ENCODE measurements at places on chromosomes 5 and 9. TPM values are rescaled to one million over a fixed set of nuclear protein-coding genes. Genes with fewer than 3 reads are reported as not detected.
A peak's percentile ranks its signal among the peaks of the same experiment; 100 is the strongest.

Gene IL33
- 11.9 TPM for polyA plus RNA-seq

Gene FOXE1
- not detected for polyA plus RNA-seq

Gene NUTM2G
- 0.53 TPM for polyA plus RNA-seq

Gene CDH6
- polyA plus RNA-seq, result 66.2 TPM

Gene TRPM6
- polyA plus RNA-seq, result 0.69 TPM

Gene GABRA1
- not detected for polyA plus RNA-seq

Gene GGTA1
- polyA plus RNA-seq, result 6.7 TPM

Gene SLCO6A1
- polyA plus RNA-seq, result not detected

Gene F2RL1
- polyA plus RNA-seq, result 44.5 TPM

Gene DBH
- 0.83 TPM for polyA plus RNA-seq

Gene PHYHD1
- polyA plus RNA-seq, result 58.8 TPM

Gene SOWAHA
- polyA plus RNA-seq, result 5.1 TPM

Gene RASEF
- 6.8 TPM for polyA plus RNA-seq

- no peak for DNase-seq
Measured at GRCh38 chr5:93438124-93438523, 142.9 kb downstream of the NR2F1-AS1 start.

DNA sequence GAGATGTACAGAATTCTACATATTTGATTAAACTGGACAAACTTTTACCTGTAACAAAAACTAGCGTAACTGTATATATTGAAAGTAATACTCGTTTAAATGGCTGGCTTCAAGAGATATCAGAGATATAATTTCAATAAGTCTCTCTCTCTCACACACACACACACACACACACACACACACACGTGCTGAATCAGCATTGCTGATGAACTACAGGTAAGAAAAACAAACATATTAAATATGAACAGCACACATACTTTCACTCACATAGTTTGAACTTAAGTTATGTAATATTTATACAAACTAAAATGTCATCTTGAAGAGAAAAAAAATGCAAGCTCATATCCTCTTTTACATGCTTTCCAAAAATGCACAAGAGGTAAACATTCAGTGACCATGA, 145.4 kb downstream of the BNC2 start:
- no peak for DNase-seq

DNA sequence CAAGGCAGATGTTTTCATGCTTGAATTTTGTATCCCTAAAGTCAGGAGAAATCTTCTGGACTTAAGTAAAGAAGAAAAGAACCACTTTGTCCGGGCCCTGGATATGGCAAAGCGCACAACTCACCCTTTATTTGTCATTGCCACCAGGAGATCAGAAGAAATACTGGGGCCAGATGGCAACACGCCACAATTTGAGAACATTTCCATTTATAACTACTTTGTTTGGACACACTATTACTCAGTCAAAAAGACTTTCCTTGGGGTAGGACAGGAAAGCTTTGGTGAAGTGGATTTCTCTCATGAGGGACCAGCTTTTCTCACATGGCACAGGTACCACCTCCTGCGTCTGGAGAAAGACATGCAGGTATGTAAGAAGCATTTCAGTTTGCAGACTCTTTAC, 2.3 kb downstream of the TYRP1 start:
- DNase-seq, result no peak

- no peak for DNase-seq
Measured at GRCh38 chr9:71270554-71270953, 149.1 kb upstream of the TRPM3 start.

GRCh38 chr5:91538179-91538578, 155.1 kb upstream of the ARRDC3 start:
- DNase-seq, result no peak

DNA sequence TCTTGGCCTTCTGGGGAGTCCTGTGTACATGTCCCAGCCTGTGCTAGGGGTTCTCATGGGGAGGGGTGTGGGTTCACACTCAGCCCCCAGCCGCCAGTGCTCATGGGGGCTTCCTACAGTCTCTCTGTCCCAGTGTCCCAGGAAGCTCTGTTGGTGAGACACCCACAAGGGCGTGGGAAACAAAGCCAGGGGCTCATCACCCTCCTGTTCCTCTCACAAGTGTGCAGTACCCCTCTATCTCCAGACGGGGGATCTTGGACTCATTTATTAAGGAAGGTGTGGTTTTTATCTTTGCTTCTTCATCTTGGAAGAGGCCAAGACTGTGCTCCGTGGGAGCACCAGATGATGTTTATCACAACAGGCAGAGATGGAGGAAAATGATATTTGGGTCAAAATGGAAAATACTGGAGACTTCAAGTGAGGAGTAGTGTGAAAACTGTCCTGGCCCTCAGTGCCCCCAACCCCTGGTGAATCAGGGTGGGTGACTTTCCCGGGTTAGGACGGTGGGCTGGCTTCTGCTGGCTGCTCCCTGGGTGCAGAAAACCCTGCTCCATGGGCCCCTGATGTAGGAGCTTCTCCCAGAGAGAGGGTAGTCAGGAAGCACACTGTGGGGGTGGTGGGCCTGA, 15.2 kb downstream of the TMEM171 start:
- DNase-seq, result no peak

DNA sequence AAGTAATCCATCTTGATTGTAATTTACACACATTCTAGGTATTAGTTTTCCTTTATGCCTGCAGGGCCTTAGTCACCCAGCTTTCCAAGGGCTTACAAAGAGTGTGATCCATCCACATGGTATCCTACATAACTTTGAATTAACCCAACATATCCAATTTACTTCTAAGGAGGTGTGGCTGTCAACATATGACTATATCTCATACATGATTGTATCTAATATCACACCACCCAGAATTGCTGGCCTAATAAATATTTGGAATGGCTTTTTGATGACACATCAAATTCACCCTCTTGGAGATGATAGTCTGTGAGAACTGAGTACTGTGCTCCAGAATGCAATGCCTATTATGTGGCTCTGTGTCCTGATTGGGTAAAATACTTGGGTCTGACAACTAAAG, 363.3 kb upstream of the GRIN3A start:
- DNase-seq, result no peak

DNA sequence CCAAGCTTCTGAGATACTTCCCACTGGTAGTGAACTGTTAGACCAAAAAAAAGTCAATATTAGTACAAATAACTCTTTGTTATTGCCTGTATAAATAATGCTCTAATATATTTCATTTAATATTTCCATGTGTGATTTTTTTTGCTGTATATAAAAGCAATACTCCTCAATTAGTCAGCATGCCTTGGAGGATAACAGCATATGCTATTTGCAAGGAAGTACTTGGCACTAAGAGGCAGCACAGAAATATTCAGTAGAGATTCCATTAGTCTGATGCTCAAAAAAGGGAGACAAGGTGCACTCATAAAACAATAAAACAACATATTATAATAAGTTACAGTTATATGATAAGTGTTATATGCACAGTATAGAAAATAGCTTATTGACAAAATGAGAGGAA, 296.6 kb upstream of the MPDZ start:
- no peak for DNase-seq

- no peak for DNase-seq
Measured at GRCh38 chr9:69121155-69122081, 52.7 kb upstream of the TJP2 start.

GRCh38 chr9:15370466-15371447, 51.9 kb upstream of the SNAPC3 start:
- DNase-seq, result no peak

GRCh38 chr9:127129073-127129717, 6.8 kb upstream of the ANGPTL2 start:
- no peak for DNase-seq

DNA sequence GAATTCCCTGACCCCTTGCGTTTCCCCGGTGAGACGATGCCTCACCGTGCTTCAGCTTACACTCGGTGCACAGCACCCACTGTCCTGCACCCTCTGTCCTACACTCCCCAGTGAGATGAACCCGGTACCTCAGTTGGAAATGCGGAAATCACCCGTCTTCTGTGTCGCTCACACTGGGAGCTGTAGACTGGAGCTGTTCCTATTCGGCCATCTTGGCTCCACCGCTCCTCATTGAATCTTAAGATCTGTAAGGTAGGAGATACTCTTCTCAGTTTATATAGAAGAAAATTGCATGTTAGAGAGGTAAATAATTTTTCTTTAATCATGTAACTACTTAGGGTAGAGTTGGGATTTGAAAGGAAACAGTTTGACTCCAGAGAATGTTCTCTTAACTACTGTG, 62.2 kb downstream of the DMRTA1 start:
- no peak for DNase-seq

GRCh38 chr5:25119650-25120049, 474.9 kb upstream of the CDH10 start:
- no peak for DNase-seq

GRCh38 chr5:178324481-178325310, 92.1 kb upstream of the PHYKPL start:
- no peak for DNase-seq

- no peak for DNase-seq
Measured at GRCh38 chr9:97970165-97970564, 13.0 kb upstream of the ANP32B start.

GRCh38 chr9:34310215-34310614, 18.9 kb downstream of the KIF24 start:
- DNase-seq, result no peak

- no peak for DNase-seq
Measured at GRCh38 chr9:137793196-137793841, 84.3 kb upstream of the CACNA1B start.

GRCh38 chr5:81147011-81147885, 85.9 kb upstream of the CKMT2 start:
- DNase-seq, result no peak

DNA sequence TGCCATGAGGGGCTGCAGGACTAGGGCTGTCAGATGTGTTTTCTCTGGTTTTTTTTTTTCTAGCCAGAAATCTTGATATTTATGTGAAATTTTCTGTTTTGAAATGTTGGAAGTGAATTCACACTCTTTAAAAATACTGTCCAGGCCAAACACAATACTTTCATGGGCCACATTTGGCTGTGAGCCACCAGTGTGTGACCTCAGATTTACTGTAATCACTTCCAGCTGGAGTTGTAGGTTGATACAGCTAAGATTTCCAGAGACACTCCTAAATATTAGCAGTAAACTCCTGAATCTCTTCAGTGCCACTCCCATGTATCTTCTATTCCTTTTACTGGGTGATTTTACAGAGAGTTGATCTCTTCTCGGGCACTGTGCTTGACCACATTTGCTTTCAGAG, 92.2 kb upstream of the CKMT2 start:
- DNase-seq, result peak; percentile 64

GRCh38 chr5:33223563-33224284, 217.0 kb upstream of the TARS1 start:
- DNase-seq, result no peak

GRCh38 chr9:114729706-114730105, 47.7 kb upstream of the TEX48 start:
- no peak for DNase-seq

DNA sequence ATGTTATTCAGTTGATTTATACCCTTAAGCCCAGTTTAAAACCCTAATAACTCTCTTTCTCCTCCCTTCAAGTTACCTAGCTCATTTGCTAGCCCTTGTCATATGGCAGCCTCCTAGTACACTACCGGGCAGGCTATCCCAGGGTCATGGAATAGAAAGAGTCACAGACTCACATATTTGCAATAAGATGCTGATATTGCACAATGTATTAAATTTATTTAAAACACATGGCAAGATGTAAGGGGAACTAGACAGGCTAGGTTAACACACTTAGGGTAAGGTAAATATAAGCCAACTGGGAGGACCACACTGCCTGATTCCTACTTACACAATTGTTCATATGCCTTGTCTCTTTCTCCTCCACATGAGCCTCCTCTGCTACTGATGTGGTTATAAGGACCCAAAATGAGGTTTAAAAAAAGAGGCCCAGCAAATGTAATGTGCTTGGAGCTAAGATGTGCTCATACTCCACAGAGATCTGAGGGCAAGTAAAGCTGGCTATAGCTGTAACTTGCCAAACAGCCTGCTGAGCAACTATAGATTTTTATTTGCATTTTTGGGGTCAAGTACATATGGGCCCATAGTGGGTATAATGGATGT, 130.0 kb downstream of the ENC1 start:
- no peak for DNase-seq

DNA sequence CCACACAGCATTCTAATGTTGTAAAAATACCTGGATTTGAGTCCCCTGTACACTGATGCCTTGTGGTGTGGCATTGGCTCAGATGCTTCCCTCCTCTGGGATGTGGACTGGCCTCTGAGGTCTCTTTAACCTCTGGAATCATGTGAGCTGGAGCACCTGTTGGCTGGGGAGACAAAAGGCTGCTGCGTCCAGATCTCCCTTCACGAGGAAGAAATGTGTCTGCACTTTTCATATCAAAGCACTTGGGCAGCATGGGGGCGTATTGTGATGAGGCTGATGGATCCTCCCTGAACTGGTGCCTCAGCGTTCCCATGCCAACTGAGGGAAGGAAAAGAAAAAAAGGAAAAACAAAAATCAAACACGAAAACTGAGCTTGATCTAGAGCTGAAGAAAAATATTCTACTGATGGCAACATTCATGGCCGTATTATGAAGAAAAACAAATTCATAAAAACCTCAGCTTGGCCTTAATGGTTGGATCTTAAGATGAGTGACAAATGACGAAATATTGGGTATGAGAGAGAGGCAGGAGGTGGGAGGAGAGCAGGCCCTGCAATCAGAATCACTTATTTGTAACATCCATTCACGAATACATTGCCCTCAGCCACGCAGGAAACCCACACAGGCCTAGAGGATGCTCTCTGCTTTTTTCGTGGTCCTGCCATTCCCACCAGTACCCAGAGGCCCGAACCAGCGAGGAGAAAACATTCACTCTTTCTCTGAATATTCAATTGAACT, 26.2 kb downstream of the GRIA1 start:
- no peak for DNase-seq

DNA sequence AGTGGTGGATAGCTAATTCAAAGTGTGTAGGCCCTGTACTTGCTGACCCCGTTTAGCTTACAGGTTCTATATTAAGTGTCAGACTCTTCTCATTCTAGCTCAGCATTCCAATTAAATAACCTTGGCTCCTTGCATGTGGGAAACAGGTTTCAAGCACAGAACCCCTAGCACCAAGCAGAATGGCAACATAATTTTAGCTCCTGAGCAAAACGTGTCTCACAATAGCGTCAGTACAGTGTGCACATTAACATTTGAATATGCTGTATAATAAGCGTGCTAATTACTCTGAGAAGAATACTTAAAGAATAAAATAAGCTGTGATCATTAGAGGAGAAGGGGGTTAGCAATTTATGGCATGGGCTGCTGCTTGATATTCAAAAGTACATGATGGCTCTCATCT, 21.0 kb upstream of the ANP32B start:
- no peak for DNase-seq

- DNase-seq, result no peak
Measured at GRCh38 chr9:74555565-74555964, 58.4 kb downstream of the RORB start.

- peak; percentile 22 for DNase-seq
Measured at GRCh38 chr5:4095918-4096630, 500.4 kb downstream of the IRX1 start.

- DNase-seq, result no peak
Measured at GRCh38 chr9:130500340-130501180, 55.8 kb downstream of the ASS1 start.

DNA sequence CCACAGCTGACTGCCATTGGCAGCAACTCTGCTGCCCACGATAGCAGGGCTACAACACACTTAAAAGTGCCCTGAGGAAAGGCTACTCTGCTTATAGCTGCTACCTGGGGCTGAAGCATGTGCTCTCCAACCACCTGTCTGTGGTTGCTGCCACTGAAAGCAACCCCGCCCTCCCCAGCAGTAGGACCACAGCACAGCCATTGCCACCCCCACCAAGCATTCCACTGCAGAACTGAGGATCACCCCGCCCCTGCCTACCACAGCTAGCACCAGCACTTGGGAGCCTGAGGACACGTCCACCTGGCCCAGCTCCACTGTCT, 85.8 kb downstream of the LPAR1 start:
- no peak for DNase-seq

- DNase-seq, result no peak
Measured at GRCh38 chr9:134173127-134174072, 9.0 kb upstream of the RNU6ATAC start.

Data from right renal pelvis (tissue), 4 donors.